ENCODE measurements at places on chromosomes 5 and 9.

GRCh38 chr9:102867488-102867887, 127.6 kb upstream of the CYLC2 start:
- DNase-seq = no peak

DNA sequence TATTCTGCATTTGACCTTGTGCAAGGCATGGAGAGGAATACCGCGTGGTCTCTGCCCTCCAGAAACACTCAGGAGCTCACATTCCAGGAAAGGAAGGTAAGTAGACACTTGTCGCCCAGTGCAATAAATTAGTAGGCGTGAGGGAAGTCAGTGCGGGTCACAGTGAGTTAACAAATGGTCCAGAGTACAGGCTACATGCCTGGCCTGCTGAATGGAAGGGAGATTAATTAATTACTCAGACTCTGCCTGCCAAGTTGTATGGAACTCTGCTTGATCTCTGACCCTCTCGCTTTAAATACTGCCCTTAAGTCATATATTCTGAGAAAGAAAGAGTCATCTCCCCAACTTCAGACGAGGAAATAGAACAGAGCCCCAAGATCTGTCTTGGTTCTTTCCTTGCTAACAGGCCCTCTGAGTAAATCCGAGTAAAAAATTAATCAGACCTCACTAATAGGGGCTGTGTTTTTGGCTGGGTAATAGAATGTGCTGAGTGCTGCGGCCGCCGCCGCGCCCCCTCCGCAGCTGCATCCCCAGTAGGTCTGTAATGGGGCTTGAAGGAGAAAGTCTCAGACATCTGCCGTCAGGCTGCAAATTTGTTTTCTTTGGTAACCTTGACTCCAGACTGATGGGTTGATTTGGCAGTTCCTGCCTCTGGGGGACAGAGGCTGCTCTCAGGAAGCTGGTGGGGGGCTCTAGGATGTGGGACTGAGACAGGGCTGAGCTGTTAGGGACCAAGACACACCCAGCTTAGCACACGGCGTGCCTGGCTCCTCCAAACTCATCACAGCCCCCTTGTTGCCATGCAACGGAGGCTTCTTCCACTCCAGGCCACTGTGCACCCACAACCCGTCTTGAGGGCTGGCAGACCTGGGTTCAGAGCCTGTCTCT, 144.4 kb downstream of the NSG2 start:
- DNase-seq = no peak

GRCh38 chr5:156695774-156696173, 154.3 kb upstream of the PPP1R2B start:
- DNase-seq = no peak

DNA sequence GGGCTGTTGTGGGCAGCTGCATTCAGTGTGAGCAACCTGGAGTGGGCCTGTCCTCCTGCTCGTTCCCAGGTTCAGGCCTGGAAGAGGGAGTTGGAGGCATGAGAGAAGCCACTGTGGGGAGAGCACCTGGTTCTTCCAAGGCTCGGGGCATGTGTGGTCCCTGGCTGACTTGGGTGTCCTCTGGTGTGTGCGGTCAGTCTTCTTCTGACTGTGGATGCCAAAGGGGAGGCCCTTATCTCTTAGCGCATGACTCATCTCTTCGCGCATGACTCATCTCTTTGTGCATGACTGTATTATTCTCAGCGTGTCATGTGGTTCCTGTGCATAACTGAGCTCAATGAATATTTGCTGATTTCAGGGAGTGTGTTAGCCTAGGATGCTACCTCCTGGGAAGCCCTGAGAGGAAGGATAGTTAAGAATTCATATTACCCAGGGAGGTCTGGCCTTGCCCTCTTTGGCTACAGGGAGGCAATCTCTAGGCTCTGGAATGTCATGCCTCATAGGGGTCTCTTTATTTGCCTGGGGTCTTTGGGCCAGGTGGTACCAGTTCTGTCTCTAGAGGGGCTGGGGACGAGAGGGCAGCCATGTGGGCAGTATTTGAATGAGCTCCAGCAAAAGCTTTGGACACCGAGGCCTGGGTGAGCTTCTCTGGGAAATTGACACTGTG, 188.7 kb downstream of the HSPA4 start:
- no peak for DNase-seq

DNA sequence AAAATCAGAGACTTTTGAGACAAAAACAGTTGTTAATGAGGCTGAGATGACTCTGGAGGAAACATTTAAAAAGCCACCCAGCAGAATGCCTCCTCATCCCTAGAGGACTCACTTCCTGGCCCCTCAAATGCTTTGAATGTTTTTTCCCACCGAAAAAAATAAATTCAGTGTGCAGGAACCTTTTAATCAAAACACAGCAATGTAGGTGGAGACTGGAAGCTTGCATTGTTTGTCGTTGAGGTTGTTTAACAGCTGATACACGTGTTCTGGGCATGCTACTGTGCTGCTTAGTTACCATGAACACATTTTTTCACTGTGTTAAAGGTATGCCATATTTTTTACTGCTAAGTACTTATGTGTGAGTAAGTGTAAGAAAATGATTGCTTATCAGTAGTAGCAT, 65.7 kb upstream of the ADCY2 start:
- DNase-seq = no peak

DNA sequence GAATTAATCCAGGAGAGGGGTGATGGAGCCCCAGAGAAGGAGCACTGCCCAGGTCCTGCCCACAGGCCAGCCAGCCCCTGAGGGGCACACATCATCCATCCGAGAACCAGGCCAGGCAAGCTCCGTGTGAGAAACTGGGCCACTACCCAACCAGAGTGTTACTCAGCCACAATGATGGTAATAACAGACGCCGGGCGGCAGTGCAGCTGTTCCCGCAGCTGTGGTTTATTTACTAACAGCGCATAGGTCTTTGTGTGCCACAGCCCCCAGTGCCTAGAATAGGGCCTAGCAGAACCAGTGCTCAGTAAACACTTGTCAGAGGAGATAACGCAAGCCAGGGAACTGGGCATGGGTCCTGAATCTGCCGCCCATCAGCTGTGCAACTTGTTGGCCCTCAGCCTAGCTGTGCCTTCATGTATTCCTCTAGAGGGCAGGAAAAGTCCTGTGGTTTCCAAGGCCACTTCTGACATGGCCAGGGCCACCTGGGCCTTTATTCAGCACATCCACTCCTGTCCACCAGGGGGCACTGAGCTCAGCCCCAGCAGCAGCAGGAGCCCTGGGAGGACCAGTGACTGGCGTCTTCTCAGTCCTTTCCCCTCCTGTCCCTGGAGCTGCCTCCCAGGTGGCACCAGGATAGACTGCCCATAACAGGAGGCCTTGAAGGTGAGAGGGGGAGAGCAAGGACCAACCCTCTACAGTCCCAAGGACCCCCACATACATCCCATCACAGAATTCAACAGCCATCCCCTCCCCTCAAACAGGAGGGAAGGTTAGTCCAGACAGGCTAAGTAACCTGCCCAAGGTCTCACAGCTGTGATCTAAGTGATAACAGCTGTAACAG, 2.1 kb downstream of the MXD3 start:
- no peak for DNase-seq

DNA sequence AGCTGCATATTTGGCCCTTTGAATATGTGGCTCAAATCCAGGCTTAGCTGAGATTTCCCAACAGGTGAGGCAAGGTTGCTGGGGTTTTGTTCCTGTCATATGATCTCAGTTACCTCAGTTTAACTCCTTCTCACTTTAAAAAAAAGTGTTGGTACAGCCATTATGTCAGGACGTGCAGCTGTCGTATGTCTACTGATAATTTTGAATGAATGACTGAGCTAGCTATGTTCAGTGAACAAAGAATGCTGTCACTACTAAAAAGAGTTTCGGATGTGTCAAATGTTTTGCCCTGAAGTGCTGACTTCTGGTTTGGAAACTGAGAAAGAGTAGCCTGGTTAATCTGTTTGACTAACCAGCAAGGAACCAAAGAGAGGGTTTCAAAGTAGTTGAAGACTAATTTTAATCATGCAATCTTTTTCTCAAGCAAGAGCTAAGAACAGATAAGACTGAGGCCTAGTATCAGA, 106.3 kb upstream of the NR3C1 start:
- DNase-seq = no peak

GRCh38 chr9:16726718-16727451, 143.6 kb downstream of the BNC2 start:
- DNase-seq = no peak

DNA sequence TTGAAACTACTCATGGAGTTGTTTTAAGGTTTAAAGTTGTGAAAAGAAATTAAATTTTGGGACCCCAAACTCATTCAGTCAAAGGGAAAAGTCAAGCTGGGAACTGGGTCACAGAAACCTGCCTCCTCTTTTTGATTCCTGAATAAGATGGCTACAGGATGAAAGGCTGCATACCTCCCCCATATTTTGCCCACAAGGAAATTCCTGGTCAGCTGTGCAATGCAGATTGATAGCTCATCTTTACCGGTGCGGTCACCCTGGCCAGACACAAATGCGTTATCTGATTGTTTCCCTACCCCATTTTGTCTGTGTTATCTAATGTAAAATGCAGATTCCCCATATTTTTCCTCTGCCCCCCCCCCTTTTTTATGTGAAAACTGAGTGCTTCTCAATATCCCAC, 1.3 kb downstream of the HAVCR2 start:
- DNase-seq = no peak

GRCh38 chr9:131116281-131117120, 8.9 kb upstream of the NUP214 start:
- DNase-seq = no peak

DNA sequence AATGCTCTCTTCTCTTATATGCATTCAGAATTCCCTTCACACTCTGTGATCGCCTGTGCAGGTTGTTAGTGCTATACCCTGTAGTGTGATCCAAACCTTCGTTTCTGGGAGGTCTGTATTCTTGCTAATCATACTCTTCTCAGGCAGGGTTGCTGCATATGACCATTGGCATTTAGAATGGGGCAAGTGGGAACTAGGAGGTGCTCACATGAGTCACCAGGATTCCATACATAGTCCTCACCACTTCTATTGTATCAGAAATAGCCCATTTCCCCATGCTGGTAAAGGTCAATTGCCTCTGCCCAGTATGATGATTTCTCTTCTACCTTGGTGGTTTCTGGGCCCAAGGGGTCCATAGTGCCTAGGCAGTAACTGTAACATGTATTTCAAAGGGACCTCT, 443.5 kb upstream of the CDH6 start:
- no peak for DNase-seq

DNA sequence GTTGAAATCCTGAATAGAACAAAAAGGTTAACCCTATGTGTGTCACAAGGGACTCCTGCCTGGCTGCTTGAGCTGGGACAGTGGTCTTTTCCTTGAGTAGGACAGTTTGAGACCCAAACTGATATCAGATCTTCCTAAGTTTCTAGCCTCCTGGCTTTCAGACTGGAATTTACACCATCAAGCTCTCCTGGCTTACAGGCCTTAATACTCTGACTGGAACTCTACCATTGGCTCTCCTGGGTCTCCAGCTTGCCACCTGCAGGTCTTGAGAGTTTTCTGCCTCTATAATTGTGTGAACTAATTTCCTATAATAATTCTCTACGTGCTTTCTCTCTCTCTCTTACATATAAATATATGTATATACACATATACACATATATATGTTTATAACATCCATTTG, 112.5 kb downstream of the PRR16 start:
- no peak for DNase-seq

DNA sequence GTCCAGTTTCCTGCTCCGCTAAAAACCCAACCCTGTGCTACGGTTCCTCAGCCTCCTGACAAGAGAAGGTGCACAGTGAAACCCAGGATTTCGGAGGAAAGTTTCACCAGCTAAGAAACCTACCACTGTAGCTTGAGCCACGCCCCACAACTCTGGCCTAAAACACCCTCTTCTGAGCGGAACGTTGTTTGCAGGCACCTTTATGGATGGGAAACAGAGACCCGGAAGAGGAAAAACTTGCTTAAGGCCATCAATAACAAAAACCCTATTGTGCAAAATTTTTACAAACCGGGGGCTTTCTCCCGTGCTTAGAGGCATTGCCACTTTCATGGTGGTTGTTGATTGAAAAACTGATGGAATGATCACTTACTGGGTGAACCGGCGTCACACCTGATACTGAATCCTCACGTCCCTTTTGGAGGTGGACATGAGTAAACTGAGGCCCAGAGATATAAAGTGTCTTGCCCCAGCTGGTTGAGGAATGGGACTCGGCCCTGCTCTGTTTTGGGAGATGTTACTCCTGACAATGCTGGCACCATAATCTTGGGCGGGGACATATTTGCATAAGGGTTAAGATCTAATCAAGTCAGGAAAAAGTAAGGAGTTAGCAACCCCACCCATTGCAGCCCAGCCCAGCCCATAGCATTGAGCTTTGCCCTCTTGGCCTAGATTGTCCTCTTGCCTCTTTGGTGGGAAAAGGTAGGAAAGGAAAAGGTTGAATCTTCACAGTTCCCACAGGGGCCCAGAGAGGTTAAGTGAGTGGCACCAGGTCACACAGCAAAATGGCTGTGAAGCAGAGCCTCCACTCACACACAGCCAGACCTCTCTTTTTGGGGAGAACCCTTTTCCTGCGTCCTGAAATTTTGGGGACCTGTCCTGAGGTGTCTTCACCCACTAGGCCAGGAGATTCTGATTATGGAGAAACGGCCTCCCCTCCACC, 23.2 kb upstream of the PTGS1 start:
- DNase-seq = no peak

GRCh38 chr9:13614060-13614459, 334.6 kb upstream of the MPDZ start:
- DNase-seq = no peak

- DNase-seq = no peak
These were observed 6.7 kb upstream of the BRINP1 start for GRCh38 chr9:119375892-119376291.

DNA sequence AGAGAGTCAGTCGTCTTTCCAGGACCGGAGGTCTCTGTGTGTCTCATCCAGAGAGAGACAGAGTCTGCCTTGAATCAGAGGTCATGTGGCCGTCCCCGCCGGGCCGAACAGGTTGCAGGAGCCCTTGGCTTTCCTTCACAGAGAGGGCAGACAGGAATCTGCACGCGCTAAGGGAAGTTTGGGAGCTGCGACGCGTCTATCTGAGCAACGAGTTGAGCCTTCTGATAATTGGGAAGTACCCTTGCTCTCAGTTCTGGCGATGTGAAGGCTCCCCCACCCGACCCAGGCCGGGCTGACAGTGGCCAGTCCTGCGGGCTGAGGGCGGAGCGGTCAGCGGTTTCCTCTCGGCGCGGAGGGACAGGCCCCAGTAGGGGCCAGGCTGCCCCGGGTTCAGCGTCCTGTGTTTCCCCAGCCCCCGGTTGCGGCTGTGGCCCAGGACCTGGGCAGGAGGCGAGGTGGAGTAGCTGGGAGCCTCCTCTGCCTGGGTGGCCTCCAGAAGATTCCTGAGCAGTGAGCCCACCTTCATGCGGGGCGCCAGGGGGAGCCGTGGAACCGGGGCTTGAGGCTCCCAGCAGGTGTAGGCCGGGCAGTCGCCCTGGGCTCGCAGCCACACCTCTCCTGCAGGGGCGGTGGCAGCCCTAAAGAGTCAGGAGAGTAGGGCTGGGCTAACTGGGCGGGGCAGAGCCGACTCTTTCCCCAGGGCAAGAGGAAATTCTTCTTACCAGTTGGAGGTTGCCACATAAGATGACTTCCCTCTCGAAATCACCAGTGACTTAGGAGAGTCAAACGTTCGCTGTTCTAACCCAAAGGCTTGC, 13.9 kb downstream of the NR2F1 start:
- DNase-seq = no peak

GRCh38 chr9:123365287-123365880, 9.4 kb downstream of the CRB2 start:
- DNase-seq = no peak

- no peak for DNase-seq
These were observed 681.5 kb upstream of the ACO1 start for GRCh38 chr9:31702957-31703356.

Measured in NCI-H1436 treated with DMSO at 0.1 percent for 48 hours (cell line).